OCI-LY7 (cell line): ENCODE measurements at places on chromosomes 1 and 21. TPM values are rescaled to one million over a fixed set of nuclear protein-coding genes. Genes with fewer than 3 reads are reported as not detected.

DNA sequence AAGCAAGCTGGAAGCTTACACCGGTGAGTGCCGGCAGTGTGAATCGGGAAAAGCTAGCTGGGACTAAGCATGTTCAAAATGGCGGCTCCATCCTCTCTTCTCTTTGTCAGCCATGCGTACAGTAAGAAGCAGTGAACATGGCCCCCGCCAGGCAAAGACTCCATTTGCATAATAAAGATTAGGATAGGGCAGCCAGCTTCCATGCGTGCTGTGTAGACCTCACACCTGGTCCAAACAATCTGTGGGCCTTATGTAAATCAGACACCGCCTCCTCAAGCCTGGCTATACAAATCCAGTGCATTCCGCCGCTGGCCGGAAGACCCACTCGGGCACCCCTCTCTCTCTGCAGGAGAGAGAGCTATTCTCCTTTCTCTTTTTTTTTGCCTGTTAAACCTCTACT lies 150.3 kb downstream of the TIAM1 start:
- DNase-seq: no peak

DNA sequence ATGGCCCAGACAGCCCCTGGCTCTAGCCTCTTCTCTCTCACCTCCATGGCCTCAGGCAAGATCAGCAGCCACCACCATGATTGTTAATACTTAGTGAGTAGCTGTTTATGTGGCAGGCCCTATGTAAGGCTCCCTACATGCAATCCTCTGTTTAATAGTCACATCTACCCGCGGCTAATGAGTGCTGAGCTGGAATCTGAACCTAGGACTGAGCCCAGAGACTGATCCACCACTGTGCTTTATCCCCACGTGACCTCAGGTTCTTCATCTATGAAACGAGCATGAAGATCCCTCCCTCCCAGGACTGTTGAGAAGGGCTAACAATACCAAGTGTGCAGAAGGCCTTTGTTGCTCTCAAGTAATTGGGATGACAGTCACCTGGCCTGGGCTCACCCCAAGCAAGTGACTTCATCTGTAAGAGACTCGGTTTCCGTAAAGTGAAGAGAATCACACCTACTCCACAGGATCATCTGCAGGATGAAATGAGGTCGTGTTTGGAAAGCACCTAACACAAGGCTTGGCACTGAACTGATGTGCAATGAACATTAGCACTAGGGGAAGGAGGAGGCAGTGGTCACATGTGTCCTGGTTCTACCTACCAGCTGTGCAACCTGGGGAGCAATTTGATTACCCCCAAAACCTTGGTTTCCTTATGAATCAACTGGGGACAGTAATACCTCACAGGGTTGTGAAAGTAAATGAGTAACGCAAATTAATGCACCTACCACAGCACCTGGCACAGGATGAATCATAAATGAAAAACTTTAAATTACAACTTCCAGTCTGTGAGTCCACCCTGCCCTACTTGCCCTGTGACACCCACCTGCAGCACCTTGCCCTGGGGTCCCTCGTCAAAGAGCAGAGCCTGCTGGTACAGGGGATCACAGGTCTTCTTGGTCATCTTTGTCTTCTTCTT lies 37.2 kb downstream of the RIMS3 start:
- no peak for DNase-seq

DNA sequence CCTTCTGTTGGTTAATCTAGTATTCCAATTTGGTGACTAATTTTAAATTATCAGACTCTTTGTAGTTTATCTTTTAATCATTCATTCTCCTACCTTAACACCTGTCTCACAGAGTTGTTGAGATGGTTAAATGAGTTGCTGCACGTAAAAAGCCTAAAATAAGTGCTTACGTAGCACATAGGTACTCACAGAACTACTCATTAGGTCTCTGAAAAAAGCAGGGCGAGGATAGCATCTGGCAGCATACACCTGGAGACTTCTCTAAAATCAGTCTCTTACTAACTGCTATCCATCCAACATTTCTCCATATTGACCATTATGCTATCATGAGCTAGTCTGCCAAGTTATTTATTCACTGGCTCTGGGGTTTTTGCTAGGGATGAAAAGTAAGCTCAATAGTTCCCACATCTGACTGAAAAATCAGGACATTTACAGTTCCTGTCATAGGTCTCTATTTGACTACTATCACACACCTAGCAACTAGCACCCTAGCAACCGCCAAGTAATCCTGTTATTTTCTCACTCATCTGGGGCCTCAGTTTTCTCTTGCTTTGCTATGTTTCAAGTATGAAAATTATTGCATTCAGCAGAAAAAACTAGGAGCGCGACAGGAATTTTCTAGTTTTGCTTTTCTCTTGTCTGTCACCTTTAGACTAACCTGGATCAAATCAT lies 11.2 kb downstream of the CSDE1 start:
- no peak for DNase-seq

GRCh38 chr1:199786695-199787094 lies 240.8 kb upstream of the NR5A2 start:
- no peak for DNase-seq

DNA sequence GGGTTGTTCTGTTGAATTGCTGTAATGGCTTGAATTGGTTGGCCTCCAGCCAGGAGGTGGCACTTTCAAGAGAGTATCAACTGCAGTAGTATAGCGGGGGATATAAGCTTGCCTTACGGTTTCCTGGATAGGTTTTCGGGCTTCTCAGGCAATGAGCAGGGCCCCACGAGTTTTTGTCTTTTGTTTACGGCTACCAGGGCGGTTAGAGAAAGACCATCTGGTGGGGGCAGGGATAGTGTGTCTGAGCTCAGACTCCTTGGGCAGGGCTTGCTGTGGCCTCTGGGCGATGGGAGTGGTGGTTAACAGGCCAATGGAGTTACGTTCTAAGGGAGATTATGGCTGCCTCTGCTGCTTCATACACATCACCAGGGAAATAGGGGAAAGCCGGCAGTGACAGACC lies 62.8 kb downstream of the DTL start:
- no peak for DNase-seq

GRCh38 chr1:166273618-166274017 lies 106.8 kb upstream of the FAM78B start:
- DNase-seq: no peak

- no peak for DNase-seq
Measured at GRCh38 chr1:208216062-208216461, 28.1 kb downstream of the PLXNA2 start.

DNA sequence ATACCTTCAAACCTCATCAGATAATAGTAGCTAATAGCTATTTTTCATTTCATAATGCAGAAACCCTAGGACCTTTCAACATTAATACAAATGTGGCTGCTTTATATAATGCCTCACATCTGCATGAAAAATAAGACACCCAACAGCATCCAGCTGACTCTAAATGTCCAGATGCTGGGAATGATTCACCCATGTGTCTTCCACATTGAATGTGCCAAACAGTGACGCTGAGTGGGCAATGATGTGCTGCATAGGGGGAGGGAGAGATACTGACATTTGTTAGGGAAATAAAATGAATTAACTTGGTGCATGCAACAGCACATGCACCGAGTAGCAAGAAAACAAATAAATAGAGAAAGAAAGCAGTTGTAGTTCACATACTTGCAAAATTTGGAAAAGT lies 199.3 kb downstream of the DSCAM start:
- DNase-seq: no peak

GRCh38 chr1:37290718-37291117 lies 183.7 kb upstream of the ZC3H12A start:
- DNase-seq: no peak

DNA sequence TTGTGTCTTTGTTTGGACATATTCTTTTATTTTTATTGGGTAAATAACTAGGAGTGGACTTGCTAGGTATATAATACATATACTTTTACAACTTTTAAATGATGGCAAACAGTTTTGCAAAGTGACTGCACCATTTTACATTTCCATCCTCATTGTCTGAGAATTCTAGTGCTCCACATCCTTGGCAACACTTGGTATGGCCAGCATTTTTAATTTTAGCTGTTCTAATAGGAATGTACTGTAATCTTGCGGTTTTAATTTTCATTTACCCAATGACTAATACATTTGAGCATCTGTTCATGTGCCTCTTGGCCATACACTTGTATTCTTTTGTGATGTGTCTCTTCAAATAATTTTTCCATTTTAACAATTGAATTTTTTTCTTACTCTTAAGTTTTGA lies 37.0 kb upstream of the ATP6V1G3 start:
- DNase-seq: no peak

DNA sequence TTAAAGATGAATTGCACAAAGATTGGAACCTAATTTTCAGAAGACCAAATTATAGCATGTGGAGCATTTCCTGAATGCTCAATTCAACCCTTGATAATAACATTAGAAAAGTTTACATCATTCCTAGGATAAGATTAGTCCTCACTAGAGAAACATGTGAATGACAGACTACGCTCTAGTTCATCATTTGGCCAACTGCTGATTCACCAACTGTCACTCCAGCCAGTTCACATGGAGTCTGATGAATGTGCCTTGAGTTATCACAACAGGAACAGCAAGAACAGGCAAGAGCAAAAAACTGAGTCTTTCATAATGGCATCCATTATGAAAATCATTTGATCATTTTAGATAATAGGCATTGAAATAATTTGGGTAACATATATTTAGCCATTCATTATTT lies 415.9 kb downstream of the PTPRC start:
- DNase-seq: no peak

GRCh38 chr1:24189528-24189927 lies 2.4 kb upstream of the IFNLR1 start:
- peak; percentile 92 for DNase-seq

DNA sequence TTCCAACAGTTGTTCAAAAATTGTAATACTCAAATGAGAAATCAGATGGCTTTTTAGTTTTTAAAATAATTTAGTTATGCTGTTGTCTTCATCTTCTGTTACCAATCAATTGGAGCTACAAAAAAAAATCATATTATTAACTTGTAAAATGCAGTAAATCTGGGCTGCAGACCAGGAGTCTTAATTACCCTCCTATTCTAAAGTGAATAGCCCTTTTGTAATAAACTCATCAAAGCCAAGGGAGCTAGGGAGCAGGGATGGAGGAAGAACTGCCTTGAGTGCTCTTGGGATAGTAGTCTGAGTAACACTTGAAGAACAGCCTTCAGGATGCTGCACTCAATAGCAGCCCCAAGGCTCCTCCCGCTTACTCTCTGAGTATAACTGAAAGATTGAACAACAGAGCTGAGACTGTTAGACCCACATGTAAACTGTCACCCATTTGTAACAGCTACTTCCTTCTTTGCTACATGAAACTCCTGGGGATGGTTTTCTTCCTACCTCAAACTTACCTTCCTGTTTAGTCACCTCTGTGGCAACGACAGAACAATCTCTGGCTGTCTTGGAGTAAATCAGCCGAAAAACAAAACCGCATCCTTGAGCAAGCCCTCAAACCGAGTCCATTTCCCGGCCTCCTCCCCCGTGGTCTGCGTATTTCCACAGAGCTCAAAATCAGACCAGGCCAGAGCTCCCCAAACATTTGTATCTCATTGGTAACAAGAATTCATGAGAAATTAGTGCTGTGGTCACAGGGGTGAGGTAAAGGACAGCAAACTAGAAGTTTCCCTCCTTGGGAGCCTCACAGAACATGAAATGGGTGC lies 55.9 kb downstream of the CD58 start:
- DNase-seq: no peak

DNA sequence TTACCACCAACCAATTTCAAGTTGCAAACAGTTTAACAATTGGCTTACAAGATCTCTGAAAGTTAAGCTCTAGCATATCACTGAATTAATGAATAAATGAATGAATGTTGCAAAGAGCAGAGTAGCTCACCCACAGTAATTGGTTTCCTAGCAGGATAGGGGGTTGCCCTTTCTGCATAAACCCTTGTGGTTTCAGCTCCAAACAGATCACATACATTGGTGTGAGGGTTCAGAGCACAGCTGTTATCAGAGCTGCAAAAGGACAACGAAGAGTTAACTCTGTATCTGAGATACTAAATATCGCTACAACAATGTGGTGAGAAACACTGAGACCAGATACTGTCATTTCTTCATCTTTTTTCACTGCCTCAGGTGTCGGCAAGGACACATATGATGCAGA lies 46.6 kb downstream of the NTNG1 start:
- DNase-seq: no peak

DNA sequence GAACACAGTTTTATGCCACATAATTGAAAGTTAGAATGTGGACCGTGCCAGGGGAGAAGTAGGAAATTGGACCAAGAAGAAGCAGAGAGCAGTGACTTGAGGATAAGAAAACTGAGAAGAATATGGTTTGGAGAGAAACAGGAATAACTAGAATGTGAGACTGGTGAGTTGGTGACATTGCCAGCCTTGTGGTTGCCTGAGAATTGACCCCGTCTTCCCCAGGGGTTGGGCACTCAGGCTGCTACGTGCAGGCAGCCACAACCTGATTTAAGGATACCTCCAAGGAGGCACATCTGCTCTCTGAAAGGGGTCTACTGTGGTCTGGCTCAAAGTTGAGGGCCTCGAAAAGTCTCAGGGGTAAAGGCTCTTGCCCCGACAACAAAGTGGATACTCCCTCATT lies 112.1 kb upstream of the ARTN start:
- no peak for DNase-seq

GRCh38 chr21:14239281-14239680 lies 23.3 kb downstream of the RBM11 start:
- DNase-seq: no peak

DNA sequence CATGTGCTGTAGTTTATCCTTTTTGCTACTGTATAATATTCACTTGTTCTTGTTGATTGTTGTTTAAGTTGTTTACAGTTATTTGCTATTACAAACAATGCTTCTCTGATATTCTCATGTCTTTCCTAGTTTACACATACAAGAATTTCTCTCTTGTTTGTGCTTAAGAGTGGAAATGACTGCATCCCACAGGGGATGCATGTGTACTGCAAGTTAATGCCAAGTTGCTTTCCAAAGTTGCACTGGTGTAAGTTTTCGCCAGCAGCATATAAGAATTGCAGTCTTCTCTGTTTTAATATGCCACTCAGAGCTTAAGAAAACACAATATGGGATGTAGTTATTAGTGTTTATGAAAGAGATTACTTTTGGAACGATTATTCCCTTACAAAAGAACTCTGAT lies 97.7 kb downstream of the NEK7 start:
- DNase-seq: no peak

- DNase-seq: no peak
Measured at GRCh38 chr1:85330214-85330631, 53.8 kb upstream of the BCL10 start.

Gene SPOCD1
- 1.0 and 1.1 TPM in 2 replicates for total RNA-seq

Gene GPR153
- not detected in 2 replicates for total RNA-seq

Gene PPOX
- 45.5 and 53.2 TPM in 2 replicates for total RNA-seq

Gene OPRD1
- total RNA-seq: not detected in 2 replicates

Gene ERICH3
- not detected in 2 replicates for total RNA-seq

Gene HSD3B1
- not detected in 2 replicates for total RNA-seq

Gene RAB3B
- total RNA-seq: not detected in 2 replicates

Gene COL8A2
- total RNA-seq: not detected in 2 replicates

Gene ALX3
- total RNA-seq: not detected in 2 replicates

Gene RCSD1
- 161 and 180 TPM in 2 replicates for total RNA-seq

Gene KRTAP19-1
- not detected in 2 replicates for total RNA-seq

Gene GJA8
- total RNA-seq: not detected in 2 replicates

Gene PTAFR
- total RNA-seq: 24.5 and 32.8 TPM in 2 replicates

Gene AIRE
- not detected in 2 replicates for total RNA-seq
